ENCODE measurements at places on chromosomes 12 and 14.

DNA sequence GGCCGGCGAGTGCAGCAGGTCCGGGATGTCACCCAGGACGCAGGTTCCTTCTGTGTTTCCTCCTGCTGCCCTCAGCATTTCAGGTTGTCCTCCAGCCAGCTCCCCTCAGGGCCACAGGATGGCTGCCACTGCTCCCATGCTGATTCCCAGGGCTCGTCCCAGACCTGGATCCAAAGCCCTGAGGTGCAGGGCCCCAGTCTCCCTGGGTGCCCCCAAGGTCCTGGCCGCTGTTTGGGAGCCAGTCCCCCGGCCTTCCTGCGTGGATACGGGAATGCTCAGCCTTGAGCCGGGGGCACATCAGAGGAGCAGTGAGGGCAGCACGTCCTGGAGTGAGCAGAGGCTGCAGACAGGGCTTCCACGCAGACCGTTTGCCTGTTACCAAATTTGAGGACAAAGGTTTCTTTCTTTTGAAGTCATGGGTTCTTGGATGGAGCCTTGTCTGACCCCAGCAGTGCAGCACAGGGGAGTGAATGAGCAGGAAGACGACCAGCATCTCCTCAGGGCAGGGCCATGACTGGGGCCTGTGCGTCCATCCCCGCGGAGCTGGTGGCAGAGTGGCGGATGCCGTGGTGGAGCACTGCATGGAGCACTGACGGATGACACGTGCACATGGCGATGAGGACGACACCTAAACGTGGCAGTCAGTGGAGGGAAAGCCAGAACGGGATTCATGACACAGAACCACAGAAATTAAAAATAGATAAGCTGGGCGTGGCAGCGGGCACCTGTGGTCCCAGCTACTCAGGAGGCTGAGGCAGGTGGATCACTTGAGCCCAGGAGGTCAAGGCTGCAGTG is 12.5 kb upstream of the CACNA2D4 start:
- no peak for DNase-seq

GRCh38 chr12:104938371-104938770 is 19.7 kb downstream of the SLC41A2 start:
- DNase-seq, result no peak

GRCh38 chr12:29343022-29343799 is 37.8 kb downstream of the ERGIC2 start:
- DNase-seq, result no peak

GRCh38 chr12:119686355-119686754 is 18.4 kb downstream of the PRKAB1 start:
- no peak for DNase-seq

DNA sequence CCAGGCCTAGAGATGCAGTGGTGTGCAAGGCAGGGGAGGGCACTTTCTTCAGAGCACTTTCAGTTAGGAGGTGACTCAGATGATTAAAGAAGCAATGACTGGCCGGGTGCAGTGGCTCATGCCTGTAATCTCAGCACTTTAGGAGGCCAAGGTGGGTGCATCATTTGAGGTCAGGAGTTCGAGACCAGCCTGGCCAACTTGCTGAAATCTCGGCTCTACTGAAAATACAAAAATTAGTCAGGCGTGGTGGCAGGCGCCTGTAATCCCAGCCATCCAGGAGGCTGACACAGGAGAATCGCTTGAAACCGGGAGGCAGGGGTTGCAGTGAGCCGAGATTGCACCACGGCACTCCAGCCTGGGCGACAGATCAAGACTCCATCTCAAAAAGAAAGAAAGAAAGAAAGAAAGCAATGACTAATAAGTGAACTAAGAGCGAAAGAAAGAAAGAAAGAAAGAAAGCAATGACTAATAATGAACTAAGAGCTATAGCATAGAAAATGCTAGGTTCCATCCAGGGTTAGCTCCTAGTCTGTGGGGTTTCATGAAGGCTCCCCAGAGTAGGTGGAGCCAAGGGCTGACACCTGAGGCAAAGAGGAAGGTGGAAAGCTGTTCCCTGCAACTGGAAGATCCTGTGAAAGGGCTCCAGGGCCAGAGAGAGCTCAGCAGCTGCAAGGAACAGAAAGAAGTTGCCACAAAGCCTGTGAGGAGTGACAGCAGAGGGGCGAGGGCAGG is 334.5 kb downstream of the CACNA1C start:
- no peak for DNase-seq

DNA sequence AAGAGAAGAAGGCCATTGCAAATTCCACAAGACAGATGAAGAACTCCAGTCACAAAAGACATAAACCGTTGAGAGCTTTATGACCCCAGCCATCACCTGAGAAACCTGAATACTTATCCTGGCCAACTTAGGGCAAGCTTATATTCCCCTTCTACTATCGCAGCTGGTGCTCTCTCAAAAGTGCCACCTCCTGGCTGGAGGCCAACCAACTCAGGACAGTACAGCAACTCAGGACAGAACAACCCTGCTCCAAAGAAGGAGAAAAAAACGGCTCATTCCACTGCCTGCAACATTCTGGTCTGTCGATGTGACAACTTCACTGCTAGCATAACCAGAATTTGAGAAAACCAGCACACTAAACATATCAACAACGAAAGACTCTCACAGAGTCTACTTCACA is 9.7 kb upstream of the KRT6B start:
- DNase-seq, result no peak

DNA sequence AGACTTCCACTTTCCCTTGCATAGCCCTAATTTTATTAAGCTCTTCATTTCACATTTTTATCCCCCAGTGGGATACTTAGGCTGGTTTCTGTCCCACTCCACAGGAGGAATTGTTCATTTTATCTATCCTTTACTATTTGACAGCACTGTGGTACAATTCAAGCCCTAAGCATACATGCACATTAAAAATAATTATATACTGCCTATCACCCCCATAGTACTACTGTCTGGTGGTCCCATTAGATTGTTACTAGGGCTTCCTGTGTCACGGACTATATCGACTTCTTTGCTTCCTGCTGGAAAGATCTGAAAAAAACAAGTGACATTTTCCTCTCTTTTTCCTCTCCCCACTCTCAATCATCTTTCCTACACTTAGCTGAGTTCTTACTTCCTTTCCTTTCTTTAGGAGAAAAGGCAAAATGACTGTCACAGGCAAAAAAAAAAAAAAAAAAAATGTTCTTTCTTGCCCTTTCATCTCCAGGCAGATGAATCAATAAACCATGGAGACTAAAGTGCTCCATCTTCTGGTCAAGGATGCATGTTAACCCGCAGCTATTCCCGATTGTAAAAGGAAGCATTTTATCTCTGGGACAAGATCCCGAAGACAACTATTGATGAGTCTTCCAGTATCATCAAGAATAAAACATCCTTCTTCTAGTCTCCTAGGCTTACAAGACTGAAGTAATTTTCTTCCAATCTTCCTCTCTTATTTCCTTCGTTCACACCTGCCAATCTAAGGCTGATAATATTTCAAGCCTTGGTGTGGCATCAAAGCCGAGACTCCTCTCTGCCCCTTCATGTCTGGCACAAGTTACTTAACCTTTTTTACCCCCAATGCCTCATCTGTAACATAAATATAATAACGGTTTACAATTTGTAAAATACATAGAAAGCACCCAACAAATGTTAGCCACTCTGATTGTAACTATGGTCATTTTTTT is 94.4 kb upstream of the PLEKHG7 start:
- DNase-seq, result peak; percentile 58

DNA sequence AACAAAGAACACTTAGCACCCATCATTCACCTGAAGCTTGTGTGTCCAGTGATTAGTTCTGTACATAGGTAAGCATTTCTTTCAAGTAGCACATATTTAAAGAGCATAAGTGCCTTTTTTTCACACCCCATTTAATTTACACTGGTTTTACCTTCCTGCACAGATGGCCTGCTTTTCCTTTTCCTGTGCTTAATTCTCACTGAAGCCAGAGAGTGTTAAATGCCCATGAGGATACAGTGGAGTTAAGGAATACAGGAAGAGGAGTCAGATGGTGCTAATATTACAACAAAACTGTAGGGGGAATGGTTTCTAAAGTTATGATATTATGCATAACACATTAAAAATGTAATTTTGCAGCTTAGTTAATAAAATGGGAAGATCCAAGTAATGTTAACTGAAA is 31.0 kb upstream of the SLC38A1 start:
- DNase-seq, result no peak

GRCh38 chr14:84937449-84937848 is 592.5 kb upstream of the FLRT2 start:
- DNase-seq, result no peak

DNA sequence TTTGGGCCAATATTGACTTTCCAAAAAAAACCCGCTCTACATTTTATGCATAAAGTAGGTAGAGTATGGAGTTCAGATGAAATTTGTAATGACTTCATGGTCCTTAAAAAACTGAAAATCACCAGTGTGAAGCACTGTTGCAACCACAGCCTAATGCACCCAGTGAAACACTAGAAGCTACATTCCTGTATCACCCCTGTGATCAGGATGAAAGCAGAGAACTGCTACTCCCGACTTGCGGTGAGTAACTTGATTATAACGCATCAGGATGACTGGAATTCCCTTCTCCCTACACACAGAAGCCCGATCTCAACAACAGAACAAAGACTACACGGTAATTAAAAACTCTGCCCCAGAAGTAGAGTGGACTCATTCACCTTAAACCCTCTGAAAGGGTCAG is 33.8 kb downstream of the SPTB start:
- peak; percentile 49 for DNase-seq

DNA sequence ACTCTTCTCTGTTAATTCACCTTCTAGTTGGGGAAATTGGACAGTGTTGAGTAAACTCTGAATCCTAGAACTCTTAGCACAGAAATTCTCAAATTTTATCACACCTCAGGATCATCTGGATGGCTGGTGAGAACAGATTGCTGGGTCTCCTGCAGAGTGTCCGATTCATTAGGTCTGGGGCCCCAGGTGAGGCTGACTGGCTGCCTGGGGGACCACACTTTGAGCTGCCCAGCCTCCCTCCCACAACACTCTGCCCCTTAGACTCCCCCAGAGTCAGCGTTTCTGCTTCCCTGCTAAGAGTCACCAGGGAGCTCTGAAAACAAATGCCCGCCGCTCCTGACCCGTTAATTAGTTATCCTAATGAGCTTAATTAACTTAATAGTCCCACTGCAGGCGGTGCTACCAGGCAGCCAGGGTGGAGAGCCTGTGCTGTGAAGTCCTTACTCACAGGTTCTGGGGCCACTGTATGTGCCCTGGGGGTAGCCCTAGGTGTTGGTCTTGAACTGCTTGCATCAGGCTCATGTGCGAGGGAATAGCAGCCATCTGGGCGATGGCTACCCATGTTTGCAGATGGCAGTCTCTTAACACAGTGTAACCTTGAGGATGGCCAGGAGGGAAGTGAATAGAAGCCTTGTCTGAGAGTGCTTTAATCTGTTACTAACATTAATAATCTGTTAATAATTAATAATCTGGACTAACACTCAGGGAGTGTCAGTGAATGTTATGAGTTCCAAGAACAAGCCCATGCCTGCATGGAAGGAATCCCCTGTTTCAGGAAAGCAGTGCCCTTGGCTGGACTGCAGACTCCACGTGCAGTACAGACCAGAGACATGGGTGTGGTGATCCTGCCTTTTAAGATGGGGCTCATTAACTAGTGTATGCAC is 35.6 kb downstream of the AACS start:
- no peak for DNase-seq

DNA sequence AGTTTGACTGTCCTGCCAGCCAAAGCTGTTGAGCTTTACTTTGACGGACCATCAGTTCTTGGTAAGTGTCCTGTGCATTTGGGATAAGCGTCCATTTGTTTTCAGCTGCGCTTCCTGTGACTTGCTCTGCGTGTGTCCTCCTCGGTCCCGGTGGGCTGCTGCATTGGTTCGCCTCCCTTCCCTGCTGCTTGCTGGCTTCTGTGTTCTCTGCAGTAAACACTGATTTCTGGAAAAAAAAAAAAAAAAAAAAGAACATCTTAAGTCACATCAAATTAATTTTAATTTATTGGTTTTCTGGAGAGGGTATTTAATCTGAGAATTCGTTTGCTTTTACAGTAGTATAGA is 264.1 kb downstream of the SEC23A start:
- no peak for DNase-seq

- DNase-seq, result no peak
Observed at GRCh38 chr12:7966563-7966962, 30.6 kb upstream of the SLC2A3 start.

DNA sequence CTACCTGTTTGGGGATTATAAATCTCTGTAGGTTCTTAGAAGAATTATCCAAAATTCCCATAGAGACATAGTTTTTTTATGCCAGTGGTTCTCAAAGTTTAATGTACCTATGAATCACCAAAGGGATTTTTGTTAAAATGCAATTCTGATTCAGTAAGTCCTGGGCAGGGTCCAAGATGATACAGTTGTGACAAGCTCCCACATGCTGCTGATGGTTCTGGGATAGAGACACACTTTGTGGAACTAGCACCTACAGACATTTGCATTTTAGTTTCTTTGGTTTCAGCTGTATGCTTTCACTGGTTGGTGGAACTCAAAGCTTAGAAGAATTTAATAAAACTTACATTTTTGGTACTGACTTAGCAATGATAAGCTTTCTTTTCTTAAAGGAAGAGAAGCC is 80.4 kb downstream of the PTCSC3 start:
- DNase-seq, result no peak

GRCh38 chr14:90290337-90291011 is 34.1 kb downstream of the PSMC1 start:
- DNase-seq, result no peak

GRCh38 chr14:100663761-100664052 is 63.0 kb upstream of the DLK1 start:
- no peak for DNase-seq

- no peak for DNase-seq
Observed at GRCh38 chr14:23512156-23512555, 39.4 kb downstream of the ZFHX2 start.

DNA sequence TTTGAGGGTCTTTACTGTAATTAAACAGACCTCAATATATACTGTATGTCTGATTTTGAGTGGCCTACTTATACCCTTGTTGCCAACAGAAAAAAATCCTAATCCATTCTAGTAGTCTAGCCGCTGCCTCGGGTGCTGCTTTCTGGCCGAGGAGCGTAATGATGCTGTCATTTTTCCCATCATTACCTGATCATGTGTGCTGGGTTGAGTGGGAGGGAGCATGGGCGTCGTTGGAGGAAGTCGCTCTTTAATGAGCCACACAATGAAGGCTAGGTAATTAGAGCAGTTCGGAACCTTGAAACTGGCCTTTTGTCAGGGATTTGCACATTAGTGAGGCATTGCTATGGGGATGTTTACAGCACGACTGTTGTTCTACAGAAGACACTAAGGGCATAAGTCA is 76.1 kb upstream of the RFX4 start:
- no peak for DNase-seq

GRCh38 chr12:67315661-67316060 is 46.5 kb downstream of the CAND1 start:
- no peak for DNase-seq

DNA sequence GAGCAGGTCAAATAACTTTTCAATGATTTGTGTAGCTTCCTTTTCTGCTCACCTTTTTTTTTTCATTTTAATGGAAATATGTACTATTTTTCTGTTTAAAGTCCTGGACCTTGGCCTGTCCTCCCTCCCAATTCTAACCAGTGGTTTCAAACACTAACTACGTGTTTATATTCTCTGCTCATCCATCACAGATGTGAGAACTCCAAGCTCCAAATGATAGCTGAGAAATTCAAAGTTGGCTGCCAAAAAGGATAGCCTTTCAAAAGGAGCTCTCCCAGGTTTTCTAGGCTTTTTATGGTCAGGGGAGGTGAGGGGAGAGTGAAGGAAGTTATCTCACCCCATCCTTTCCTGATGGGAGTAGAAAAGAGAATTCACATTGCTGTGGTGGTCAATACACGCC is 486.0 kb upstream of the TBX3 start:
- DNase-seq, result no peak

GRCh38 chr12:52899338-52900035 is 5.4 kb downstream of the KRT8 start:
- DNase-seq, result no peak

GRCh38 chr14:55911776-55912175 is 206.4 kb upstream of the PELI2 start:
- DNase-seq, result no peak

All from SK-N-DZ (cell line).